ENCODE measurements at places on chromosomes 11 and 22. TPM values are rescaled to one million over a fixed set of nuclear protein-coding genes. Genes with fewer than 3 reads are reported as not detected.
A peak's percentile ranks its signal among the peaks of the same experiment; 100 is the strongest.

DNA sequence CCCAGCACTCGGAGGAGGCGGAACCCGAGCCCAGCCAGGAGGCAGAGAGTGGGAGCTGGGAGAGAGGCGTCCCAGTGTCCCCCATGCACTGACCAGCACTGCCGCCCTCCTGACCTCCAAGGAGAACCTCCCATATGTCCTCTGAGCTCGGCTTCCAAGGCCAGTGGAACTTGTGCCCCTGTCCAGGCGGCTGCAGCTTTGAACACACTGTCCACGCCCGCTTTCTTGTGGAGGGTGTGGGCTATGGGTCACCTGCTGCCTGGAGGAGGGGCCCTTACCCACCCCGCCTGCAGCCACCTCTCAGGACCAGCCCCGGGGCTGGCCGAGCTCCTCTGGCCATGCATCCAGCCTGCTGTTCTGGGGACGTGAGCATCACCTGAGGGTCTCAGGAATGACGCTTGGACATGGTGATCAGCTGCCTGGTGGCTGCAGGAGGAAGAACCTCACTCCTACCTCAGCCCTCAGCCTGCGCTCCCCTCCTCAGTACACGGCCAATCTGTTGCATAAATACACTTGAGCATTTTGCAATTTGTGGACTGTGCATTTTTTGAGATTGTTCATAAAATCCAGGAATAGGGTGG lies 22.2 kb upstream of the MUC5B start:
- no peak for DNase-seq

DNA sequence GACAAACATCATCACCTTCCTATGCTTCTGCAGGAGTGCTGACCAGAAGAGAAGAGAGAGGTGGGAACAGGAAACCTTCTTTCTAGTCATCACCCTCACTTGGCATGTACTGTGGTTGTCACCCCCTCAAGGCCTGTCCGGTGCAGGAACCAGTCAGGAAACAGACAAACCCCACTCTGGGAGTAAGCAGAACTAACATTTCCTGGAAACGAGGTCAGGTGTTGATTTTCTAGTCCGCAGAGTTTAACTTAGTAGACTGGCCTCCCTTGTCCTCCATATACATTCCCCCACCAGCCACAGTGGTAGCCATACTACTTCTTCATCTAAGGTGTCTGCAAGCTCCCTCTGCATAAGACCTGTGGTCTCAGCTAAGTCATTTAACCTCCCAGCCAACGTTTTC lies 80.7 kb upstream of the NCAM1 start:
- no peak for DNase-seq

The AIP gene
- 42.9 TPM for total RNA-seq

GRCh38 chr11:124919898-124920297 lies 848 bp downstream of the HEPN1 start:
- DNase-seq: no peak

GRCh38 chr11:30422447-30423278 lies 99.8 kb downstream of the ARL14EP start:
- peak; percentile 52 for DNase-seq

DNA sequence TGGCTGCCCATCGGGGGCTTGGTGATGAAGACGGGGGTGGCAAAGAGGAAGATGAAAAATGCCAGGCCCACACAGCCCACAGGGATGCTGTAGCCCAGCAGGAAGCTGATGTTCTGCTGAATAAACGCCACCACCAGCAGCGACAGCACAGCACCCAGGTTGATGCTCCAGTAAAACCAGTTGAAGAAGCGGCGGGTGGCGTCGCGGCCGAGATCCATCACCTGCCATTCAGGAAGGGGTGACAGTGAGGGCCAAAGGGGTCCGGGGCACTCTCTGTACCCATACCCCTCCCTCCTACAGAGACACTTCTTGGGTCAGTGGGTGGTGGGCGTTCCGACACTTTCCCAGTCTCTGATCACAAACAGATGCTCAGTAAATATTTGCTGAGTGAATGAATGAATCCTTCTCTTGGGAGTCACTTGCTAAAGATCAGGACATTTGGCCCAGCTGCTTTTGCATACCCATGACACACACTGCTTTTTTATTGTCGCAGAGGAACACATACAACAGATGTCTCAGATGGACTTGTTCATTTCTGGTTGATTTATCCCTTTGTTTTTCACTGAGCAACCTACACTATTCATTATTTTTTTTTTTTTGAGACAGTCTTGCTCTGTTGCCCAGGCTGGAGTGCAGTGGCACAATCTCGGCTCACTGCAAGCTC lies 5.2 kb downstream of the SLC15A3 start:
- DNase-seq: no peak

GRCh38 chr11:8018484-8019313 lies 31.6 kb downstream of the EIF3F start:
- peak; percentile 48 for DNase-seq

The MAP4K2 gene
- 11.7 TPM for total RNA-seq

DNA sequence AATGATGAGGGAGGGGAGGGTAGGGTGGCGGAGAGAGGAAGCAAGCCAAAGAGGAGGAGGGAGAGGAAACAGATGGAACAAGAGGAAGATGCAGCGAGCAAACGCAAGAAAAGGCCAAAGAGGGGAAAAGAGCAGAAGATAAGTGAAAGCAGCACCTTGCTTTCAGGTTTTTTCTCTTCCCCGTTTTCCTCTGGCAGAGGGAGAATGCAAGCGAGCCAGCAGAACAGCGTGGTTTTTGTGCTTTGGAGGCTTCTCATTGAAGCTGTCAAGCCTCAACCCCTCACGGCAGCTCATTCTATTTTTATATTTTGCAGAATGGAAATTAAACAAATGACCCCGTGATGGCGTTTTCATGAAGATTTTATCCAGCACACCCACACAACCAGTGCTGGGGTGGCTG lies 67.1 kb upstream of the GRAMD1B start:
- no peak for DNase-seq

The FADS1 gene
- total RNA-seq: 68.7 TPM

Measured in urinary bladder (tissue), 4 donors.